Fibroblast of skin of right quadriceps (primary cell): ENCODE measurements at places on chromosomes 3 and 15.

GRCh38 chr3:33758281-33758680 lies 40.1 kb upstream of the PDCD6IP start:
- DNase-seq = no peak

DNA sequence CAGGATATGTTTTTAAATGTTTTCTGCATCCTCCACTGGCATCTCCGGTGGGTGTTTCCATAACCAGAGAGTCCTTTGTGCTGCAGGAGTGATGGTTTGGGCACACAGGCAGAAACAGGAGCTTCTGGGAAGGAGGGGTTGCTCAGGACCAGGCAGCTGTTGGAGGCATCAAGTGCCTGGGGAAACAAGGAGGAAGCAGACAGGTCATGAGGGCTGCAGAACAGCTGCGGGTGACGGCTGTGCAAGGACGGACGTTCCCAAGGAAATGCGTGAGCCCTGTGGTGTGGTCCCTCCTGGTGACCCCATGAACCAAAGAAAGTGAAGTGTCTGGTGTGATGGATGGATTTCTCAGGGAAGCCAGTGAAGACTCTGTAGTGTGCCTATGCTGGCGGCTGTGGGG lies 61.2 kb upstream of the TNFAIP8L3 start:
- no peak for DNase-seq

GRCh38 chr3:131303848-131304247 lies 77.7 kb upstream of the NUDT16 start:
- no peak for DNase-seq

DNA sequence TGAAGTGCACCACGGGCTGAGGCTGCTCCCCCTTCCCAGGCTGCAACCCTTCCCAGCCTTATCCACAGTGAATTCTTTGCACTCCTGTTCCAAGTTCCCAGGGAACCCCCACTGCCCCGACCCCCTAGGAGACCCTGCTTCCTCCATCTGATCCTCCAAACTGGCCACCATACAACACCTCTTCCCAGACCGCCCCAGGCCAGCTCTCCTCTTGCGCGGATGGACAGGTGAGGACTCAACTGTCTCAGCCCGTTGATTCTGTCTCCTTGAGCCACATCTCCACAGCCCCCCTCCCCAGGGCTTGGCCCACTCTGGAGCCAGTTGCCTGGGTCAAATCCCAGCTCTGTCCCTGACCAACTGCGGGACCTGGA lies 21.7 kb downstream of the GRIP2 start:
- DNase-seq = no peak

DNA sequence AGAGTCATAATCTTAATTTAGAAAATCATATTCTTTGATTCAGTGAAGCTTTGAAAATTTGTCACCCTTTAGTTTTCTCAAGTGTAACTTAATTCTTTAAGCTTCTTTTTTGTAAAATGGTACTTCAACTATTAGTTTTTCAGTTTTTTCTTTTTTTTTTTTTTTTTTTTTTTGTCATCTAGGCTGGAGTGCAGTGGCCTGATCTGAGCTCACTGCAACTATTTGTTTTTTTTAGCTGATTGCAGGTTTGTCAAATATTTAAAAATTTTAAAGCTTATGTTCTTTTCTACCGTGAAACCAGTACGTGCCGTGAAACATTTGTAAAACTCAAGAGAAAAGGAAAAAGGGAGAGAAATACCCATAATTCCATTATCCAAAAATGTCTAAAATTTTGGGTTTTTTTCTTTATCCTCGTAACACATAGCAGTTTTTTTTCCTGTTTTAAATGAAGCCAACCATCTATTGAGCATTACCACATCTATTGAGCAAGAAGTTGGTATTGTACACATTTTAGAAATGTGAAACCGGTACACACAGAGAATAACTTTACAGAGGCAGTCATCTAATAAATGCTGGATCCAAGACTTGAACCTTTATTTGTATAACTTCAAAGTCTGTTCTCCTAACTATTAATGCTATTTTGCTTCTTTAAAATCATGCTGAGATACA lies 25.7 kb downstream of the ECT2 start:
- DNase-seq = no peak
